ENCODE measurements at places on chromosomes 3 and 15.
A peak's percentile ranks its signal among the peaks of the same experiment; 100 is the strongest.

DNA sequence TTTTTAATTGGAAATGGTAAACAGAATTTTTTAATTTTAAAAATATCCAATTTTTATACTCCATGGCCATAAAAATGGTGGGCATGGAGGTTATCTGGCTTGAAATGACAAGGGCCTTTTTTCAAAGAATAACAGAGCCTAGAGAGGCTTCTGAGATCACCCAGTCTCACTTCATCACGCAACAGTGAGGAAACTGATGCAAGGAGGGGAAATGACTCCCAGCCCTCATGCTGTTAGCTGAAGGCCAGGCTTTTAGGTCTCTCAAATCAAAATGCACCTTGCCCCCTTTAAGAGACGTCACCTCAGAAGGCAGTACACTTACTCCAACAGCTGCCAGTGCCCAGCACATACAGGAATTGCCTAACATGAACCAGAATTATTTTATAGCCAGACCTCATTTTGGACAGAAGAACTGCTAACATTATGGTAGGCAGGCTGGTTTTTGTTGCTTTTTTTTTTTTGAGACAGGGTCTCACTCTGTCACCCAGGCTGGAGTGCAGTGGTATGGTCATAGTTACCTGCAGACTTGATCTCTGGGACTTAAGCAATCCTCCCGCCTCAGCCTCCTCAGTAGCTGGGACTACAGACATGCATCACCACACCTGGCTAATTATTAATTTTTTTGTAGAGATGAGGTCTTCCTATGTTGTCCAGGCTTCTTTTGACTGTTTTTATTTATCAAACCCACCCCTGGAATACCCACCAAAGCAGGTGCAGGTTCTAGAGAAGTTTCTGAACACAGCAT lies 9.1 kb downstream of the RAB43 start:
- DNase-seq, result no peak

- DNase-seq, result no peak
These were observed 54.0 kb downstream of the DAPK2 start for GRCh38 chr15:63992300-63992699.

GRCh38 chr15:39083213-39083612 lies 497.7 kb upstream of the THBS1 start:
- DNase-seq, result no peak

DNA sequence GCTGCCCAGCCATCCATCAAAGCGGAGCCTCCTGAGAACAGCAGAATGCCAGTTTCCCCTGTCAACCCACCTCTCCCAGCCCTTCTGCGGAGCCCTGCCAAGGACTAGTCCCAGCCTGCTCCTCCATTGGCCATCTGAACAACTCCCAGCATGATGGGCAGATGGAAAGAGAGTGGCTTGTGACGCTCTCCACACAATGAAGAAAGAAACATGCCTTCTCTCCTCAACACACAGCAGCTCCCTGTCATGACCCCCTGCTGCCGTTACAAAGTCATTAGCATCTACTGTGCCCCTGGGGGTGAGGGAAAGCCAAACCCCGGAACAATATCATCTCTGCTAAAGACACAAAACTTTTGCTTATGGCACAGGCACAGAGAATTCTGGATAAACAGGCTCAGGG lies 33.6 kb downstream of the MECOM start:
- DNase-seq, result no peak

DNA sequence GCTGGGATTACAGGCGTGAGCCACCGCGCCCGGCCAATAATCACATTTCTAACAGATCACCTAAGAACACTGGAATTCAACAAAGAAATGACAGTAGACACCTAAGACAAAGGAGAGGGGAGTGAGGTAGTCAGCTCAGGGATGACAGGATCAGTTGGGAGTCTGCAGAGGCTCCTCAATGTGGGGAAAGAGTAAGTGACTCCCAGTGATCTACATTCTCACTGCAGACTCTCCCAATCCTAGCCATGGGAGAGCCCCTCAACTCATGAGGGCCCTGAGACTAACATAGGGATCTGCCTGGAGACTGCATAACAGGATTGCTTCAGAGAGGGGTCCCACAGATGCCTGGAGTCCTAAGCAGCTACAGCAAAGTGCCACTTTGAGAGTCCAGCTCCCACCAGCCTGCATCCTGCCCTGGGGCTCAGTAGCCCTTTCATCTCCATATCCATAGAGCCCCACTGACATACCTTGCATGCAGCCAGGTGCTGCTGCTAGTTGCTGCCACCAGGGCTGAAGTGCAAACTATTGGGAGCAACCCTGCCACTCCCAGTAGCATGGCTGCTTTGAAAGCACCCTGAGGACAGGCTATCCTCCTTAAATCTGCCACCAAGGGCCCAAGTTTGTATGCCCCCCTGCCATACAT lies 21.8 kb upstream of the PFN2 start:
- DNase-seq, result no peak

DNA sequence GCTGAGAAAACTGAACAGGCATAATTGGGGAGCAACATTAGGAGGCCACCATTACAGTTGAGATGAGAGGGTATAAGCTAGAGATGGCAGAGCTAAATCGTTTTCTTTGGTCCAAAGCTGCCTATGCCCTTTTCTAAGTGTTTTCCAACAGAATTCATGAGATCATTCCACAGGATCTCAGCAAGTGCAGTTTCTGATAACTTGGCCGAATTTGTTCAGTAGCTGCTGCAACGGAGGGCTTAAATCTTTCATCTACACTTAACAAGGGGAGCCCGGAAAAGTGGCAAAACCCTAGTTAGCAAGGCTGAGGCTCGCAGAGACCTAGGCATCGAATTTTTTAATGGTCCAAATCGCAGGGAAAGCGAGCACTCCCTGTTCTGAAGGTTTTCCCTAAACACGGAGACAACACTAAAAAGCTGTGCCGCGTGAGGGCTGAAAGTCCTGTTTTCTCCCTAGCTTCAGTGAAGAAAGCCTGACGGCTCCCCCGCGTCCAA lies 531 bp upstream of the BLOC1S6 start:
- DNase-seq, result no peak

- DNase-seq, result no peak
These were observed 18.2 kb upstream of the SPTSSB start for GRCh38 chr3:161389445-161390035.

GRCh38 chr3:126208606-126209256 lies 28.3 kb upstream of the ALDH1L1 start:
- no peak for DNase-seq

- no peak for DNase-seq
These were observed 100.8 kb upstream of the LIPC start for GRCh38 chr15:58330741-58331559.

DNA sequence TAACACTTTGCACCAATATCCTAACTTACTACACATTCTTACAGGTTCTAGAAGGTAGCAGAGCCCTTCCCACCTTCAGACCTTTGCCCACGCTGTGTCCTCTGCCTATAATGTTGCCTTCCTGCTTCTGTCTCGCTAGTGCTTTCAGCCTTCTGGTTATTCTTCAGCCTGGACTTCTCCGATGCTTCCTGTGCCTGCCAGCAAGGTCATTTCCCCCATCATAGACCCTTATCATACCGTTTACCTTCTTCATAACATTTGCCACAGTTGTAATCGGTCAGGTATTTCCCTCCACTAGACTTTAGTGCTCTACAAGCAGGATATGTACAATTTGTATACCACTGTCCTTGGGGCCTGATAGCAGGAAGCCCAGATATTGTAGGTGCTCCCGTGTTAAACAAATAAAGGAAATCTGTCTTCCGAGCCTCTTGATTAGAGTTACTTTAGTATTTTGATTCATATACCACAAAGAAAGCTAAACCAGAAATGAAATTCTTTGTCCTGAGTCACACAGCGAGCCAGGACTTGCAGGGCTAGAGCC lies 35.8 kb upstream of the CMTM7 start:
- no peak for DNase-seq

- no peak for DNase-seq
These were observed 37.9 kb upstream of the SLC2A2 start for GRCh38 chr3:171064461-171064860.

DNA sequence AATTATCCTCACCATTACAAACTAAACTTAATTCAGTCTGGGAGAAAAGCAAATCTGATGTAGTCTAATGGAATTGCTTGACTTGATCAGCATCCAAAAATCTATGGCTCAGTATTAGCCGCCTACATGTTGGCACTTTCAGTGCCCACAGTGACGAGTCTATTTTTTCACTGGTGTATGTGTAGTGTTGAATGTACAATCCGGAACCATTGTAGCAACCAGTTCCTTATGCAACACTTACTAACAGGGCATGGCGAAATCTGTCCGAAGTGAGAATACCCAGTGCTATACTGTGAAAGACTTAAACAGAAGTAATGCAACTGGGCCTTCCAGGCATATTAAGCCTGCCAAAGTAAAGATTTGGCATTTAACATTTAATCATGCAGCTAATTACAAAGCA lies 18.6 kb downstream of the LRRN1 start:
- no peak for DNase-seq

GRCh38 chr15:55526559-55527036 lies 18.6 kb upstream of the DNAAF4 start:
- DNase-seq, result no peak

GRCh38 chr3:108090049-108090700 lies 656 bp downstream of the CD47 start:
- peak; percentile 33 for DNase-seq

- DNase-seq, result no peak
These were observed 30.3 kb downstream of the IP6K1 start for GRCh38 chr3:49756036-49756435.

- DNase-seq, result no peak
These were observed 763.5 kb downstream of the EDEM1 start for GRCh38 chr3:5951026-5951425.

- DNase-seq, result no peak
These were observed 603.6 kb upstream of the TGFBR2 start for GRCh38 chr3:30002797-30003196.

DNA sequence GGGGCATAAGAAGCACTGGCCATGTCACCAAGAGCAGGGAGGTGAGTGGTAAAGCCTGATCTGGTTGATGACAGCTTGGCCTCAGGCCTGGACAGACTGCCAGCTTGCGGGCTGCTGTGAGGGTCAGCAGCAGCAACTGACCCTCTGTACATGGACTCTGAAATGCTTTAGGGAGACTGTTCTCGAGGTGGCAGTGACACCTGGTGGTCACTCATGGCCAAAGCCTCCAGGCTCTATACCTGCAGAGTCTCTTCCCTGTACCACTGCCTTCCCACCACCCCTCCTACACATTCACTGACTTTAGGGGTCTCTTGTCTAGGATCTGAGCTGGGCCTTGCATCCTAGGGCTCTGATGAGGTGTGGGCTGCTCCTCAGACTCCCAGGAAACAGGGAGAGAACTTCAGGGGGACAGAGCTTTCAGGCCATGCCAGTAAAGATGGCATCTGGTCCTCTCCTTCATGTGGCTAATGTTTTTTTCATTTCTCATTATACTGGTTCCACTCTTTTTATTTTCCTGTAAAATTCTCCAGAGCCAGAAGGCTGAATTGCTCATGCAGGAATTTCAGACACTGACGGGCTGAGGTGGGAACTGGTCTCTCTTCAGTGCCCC lies 17.2 kb upstream of the TIMP4 start:
- no peak for DNase-seq

GRCh38 chr3:137219801-137220445 lies 262.1 kb downstream of the IL20RB start:
- no peak for DNase-seq

- no peak for DNase-seq
These were observed 6.6 kb upstream of the SUCNR1 start for GRCh38 chr3:151866711-151867410.

GRCh38 chr15:38414357-38414756 lies 39.6 kb upstream of the FAM98B start:
- no peak for DNase-seq

Data from CD8-positive, alpha-beta memory T cell (primary cell).